ENCODE measurements at places on chromosomes 16 and 17.

- no peak for DNase-seq
Measured at GRCh38 chr17:55654022-55654421, 68.6 kb downstream of the TMEM100 start.

- DNase-seq = no peak
Measured at GRCh38 chr16:81487301-81487720, 42.7 kb downstream of the CMIP start.

DNA sequence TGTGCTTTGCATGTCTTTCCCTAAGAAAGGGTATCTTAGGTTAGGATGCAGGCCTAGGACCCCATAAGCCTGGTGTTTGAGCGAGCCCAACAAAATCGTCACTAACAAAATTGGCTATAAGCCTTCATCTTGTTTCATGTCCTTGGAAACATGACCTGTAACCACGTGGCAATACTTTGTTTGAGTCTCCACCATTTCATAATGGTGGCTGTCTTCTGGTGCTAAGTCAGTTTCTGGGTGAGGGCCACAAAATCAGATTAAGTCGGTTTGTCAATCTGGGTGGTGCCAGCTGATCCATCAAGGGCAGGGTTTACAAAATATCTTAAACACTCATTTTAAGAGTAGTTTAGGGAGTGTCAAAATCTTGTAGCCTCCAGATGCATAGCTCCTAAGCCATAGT, 33.0 kb downstream of the C16orf54 start:
- DNase-seq = no peak

DNA sequence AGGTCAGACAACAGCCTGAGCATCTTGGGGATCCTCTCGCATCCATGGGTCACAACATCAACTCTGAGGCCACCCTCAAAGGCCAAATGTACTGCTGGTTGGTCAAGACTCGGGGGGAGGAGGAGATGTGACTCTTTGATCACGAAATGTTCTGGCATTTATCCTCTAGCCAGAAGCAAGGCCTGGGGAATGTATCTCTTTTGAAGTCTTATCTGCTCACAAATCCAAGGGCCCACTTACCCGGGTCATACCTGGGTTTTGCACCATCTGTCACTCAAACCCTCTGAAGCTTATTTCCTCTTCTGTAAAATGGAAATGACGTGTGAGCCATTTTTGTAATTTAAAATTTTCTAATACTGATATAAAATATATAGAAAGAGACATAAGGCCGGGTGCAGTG, 13.2 kb downstream of the CA7 start:
- no peak for DNase-seq

DNA sequence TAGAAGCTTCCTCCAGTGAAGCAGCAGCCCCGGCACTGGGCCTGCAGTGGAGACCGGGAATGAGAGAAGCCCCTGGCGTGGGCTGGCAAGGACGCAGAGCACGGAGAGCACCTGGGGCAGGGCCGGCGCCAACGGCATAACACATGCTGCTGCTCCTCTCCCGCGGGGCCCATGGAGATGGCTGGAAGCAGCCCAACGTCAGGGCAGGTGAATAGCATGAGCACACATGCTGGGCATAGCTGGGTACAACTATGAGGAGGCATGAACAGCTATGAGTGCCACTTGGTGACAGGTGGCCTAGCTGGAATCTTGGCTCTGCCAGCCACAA, 46.4 kb downstream of the IRF8 start:
- no peak for DNase-seq

DNA sequence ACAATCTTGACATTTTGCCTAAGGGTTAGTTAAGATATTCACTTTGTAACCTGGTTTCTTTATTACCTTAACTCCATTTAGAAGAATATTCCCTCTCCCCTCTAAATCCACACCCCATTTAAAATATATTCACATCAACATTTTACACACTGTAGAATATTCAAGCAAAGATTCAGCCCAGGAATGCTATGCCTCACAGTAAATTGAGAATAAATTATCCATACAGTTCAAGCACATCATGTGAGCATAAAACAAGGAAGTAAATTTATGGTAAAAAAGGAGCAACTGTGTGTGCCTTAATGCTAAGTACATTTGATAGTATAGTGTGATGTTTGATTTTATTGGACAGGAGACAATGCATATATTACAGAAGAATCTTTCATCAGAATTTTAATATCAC, 806.6 kb upstream of the KIF2B start:
- DNase-seq = no peak

DNA sequence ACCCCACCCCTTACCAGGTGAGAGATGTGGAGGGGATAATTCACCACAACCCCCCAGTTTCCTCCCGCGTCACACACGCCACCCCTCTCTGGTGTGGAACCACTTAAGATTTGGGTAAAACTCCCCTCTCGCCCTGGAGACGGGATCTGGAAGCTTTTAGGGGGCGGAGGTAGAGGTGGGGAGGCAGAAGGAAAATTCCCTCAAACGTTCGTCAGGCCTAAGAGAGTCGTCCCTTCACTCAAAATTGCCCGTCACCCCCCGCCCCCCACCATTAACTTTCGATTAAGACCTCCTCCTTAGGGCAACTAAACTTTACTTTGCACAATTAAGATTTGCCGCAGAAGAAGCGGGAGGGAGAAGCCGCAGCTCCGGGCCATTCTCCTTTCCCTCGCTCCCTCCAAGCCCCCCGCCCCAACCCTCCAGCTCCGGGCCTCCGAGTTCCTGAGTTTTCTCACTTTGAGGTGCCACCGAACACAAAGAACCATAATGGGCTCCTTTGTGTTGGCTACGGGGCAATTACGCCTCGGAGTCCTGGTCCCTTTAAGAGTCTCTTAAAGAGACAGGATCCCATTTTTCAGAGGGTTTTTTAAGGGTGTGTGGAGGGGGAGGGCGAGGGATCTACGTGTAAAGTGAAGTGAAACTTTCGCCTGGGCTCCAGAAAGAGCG, 985 bp upstream of the FZD2 start:
- no peak for DNase-seq

- no peak for DNase-seq
Measured at GRCh38 chr17:71902894-71903506, 217.8 kb upstream of the SOX9 start.

DNA sequence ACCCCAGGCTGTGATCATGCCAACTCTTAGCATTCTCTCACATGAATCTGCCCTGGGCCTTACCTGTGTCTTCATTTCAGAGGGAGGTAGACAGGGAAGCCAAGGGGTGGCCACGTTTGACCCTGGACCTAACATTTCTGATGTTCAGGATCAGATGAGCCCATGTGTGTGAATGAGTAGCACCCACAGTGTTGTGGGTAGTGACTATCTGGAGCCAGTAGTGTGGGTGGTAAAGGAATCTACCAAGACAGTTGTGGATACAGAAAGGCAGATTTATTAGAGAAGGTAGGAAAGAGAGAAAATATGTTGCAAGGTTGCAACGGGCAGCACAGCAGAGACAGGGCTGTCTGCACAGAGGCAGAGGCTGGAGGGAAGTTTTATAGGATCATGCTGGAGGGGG, 60.5 kb downstream of the TK2 start:
- no peak for DNase-seq

DNA sequence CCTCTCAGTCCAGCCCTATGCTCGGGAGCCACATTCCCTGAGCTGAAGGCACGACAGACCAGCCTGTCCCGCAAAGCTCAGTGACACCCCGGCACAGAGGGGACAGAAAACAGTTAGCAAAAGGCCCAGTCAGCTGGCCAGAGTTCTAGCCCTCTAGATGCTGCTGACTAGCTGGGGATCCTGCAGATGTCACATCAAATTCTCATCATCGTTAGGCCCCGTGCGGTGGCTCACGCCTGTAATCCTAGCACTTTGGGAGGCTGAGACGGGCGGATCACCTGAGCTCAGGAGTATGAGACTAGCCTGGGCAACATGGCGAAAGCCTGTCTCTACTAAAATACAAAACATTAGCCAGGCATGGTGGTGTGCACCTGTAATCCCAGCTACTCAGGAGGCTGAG, 17.2 kb downstream of the UBE2O start:
- no peak for DNase-seq

DNA sequence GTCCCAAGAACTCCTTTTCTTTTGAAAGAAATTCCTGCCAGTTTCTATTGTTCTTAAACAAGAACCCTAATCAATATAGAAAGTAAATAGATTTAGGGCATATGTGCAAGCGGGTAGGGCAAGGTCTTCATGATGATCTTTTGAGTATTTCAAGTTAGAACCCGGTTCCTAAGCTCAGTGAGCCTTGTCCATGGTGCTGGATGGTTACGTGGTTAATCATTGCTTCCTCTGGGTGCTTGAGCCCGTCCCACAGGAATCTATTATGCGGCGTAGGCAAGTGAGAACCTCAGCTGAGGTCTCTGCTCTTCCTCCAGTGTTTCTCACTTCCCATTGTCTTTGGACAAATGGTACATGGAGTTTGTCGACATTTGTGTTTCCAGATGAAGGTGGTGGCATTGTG, 580.8 kb upstream of the EEF2KMT start:
- DNase-seq = no peak

- no peak for DNase-seq
Measured at GRCh38 chr17:45293413-45294211, 23.2 kb downstream of the MAP3K14 start.

DNA sequence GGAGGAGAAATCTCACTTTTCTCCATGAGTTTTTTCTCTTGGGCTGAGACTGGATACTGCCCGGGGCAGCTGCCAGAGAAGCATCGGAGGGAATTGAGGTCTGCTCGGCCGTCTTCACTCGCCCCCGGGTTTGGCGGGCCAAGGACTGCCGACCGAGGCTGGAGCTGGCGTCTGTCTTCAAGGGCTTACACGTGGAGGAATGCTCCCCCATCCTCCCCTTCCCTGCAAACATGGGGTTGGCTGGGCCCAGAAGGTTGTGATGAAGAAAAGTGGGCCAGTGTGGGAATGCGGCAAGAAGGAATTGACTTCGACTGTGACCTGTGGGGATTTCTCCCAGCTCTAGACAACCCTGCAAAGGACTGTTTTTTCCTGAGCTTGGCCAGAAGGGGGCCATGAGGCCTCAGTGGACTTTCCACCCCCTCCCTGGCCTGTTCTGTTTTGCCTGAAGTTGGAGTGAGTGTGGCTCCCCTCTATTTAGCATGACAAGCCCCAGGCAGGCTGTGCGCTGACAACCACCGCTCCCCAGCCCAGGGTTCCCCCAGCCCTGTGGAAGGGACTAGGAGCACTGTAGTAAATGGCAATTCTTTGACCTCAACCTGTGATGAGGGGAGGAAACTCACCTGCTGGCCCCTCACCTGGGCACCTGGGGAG, 19.1 kb downstream of the NGFR start:
- DNase-seq = no peak
